ENCODE measurements at places on chromosomes 16 and 17.
A peak's percentile ranks its signal among the peaks of the same experiment; 100 is the strongest.

- DNase-seq = peak; percentile 47
Measured at GRCh38 chr16:79601931-79602627, 1.5 kb upstream of the MAF start.

GRCh38 chr17:73911726-73912372 is 267.6 kb upstream of the SDK2 start:
- DNase-seq = no peak

DNA sequence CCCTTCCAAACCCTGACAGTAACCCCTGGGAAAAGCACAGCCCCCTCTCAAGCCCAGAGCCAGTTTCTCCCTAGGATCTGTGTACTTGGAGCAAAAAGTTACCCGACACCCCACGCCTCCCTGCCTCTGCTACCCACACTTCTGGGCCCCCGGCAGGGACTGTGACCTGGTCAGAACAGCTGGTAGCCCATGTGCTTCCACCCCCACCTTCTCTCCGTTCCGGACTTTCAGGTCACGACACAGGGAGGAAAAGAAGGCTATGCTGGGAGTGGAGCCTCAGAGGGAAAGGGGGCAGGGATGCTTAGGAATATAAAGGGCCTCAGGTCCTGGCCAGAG is 6.4 kb downstream of the PPY start:
- no peak for DNase-seq

DNA sequence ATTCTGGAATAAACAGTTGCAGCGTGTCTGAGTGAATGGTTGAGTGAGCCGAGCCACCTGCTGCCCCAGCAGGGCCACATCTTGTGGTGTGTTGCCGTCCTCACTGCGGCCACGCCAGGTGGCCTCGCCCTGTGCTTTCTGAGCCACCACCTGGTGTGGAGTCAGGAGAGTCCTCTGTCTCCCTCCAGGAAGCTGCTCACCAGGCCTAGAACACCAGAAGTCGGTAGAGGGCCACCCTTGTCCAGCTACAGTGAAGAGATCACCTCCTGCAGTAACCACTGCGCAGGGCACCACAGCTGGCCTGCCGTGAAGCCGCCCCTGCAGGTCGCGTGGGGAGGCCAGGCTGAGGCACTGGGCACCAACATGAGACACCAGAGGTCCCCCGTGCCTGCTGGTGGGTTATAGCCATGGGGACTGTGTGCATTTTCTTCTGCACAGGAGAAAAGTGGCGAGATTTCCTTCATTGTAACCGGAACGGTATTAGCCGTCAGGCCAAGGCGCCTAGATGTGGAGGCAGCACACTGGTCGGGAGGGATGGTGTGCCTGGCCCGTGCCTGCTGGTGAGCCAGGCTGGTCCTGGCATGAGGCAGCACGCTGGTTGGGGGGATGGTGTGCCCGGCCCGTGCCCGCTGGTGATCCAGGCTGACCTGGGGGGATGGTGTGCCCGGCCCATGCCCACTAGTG is 28.9 kb upstream of the FOXK2 start:
- no peak for DNase-seq

DNA sequence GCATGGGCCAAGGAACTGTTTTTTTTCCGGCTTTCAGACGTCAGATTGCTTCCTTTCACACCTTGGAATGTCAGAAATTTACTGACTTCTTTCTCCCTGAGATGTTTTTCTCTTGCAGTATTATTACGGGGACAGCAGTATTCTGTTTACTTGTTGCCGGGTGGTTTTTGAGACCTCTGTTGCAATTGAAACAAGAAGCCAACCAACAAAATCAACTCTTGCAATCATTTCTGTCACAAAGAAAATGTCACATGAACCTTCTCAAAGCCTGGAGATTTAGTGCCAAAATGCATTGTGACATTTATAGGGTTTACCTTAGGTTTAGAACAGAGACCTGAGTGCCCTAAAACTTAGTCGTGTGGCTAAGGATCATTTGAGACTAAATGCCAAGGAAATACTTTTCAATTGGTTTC is 174.3 kb downstream of the MAP2K6 start:
- DNase-seq = no peak

GRCh38 chr17:50511058-50511457 is 2.8 kb downstream of the MYCBPAP start:
- no peak for DNase-seq

GRCh38 chr17:70767102-70767701 is 597.9 kb downstream of the KCNJ2 start:
- DNase-seq = no peak

DNA sequence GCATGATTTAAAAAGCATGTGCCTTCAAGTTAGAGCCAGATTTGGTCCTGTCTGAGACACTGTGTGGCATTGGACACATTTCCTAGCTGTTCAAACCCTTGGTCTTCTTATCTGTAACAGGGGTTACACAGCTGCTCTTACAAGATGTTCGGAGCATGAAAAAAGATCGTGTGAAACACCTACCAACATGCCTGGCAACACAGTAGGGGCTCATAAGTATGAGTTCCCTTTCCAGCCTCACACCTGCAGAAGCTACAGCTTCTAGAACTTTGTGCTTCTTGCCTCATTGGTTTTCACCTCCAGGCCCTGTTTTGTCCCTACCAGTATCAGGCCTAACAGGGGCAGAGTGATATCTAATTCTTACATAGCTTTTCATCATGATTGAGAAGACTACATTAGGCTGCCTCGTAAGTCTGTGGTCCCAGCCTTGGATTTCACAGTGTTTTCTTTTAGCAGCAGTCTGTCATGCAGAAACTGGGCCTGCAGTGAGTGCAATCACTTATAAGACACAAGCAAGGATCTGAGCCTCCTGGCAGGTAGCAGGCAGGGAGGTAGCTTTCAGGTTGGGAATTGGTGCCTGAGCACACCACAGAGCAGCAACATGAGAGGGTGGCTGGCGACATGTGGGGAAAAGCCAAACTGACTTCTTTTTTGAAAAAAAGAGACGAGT is 78.8 kb downstream of the CCDC182 start:
- no peak for DNase-seq

DNA sequence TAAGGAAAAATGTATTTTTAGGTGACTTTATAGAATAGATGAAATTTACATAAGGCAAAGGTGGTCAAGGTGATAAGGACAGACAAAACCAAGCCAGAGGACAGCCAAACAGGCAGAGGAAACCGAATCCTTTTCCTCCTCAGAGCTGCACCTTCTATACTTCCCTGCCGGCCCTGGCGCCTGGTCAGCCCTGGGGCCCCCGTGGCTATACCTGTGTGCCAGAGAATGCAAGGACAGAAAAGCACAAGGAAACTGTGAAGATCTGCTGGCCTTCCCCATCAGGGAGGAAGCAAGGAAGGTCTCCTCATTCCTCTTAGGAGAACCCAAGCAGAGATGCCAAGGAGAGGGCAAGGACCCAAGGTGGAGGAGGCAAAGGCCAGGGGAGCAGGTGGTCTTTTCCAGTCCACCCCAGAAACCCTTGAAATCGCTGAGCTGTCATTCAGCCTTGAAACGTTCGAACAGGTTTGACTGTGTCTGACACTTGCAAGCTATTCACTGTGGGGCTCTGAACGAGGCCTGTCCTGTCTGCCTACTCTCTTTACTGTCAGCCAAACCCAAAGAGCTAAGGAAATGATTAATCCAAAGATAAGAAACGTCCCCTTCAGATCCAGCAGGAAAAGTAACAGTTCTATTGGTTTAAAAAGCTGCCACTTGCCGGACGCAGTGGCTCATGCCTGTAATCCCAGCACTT is 114.4 kb downstream of the XYLT1 start:
- DNase-seq = no peak

GRCh38 chr17:4555873-4556759 is 932 bp upstream of the MYBBP1A start:
- DNase-seq = no peak

GRCh38 chr17:48385319-48385718 is 44.7 kb downstream of the SKAP1 start:
- no peak for DNase-seq

- DNase-seq = peak; percentile 80
Measured at GRCh38 chr16:20899071-20899470, 1.1 kb downstream of the DCUN1D3 start.

- DNase-seq = no peak
Measured at GRCh38 chr17:2237950-2238349, 65.6 kb downstream of the SMG6 start.

GRCh38 chr16:73152386-73153125 is 104.6 kb upstream of the ZFHX3 start:
- no peak for DNase-seq

- DNase-seq = no peak
Measured at GRCh38 chr17:49216953-49217650, 6.6 kb downstream of the ABI3 start.
